ENCODE measurements at places on chromosomes 4 and X.

DNA sequence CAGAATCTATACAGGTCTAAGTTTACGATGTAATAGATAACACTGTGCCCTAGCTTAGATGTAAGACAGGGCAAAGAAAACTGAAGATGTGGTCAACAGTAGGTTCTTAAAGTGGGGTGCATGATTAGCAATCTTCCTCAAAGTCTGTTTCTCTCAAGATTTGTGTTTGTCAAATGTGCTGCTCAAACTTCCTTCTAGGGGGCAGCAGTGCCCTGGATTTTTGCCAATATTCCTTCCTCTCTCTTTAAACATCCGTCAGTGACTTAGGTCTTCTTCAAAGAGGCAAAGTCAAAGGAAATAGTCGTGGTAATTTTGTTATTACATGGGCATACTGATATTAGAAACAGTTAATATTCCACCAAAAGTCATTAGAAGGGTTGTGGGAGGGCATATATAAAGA, 4.2 kb upstream of the PDHA2 start:
- DNase-seq, result no peak

DNA sequence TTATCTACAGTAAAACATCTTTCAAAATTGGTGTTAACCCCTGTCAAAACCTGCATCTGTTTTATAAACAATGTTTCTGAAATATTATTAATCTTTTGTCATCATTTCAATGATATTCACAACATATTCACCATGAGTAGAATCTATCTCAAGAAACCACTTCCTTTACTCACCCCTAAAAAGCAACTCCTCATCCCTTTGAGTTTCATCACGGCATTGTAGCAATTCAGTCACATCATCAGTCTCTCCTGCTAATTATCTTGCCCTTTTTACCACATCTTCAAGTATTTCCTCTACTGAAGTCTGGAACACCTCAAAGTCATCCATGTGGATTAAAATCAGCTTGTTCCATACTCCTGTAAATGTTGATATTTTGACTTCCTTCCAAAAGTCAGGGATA, 415.3 kb upstream of the TECRL start:
- DNase-seq, result no peak

DNA sequence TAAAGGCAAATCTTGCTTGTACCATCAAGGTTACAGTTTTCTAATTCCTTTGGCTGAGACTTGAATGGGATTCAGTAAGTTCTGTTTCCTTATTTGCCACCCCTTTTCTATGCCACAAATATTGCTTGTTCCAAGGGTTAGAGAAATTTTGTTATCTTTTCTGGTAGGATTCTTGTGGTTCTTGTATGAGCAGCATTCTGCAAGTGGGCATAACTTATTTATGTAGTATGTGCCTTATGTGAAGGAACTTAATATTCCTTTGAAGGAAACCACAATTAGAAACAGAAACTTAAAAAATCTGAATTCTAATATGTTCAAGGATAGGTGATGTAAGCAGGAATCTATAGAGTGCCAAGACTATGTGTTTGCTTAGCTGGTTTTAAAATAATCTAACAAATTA, 53.1 kb upstream of the TSPAN5 start:
- DNase-seq, result no peak

- DNase-seq, result no peak
Measured at GRCh38 chr4:125838924-125839323, 524.2 kb downstream of the FAT4 start.

DNA sequence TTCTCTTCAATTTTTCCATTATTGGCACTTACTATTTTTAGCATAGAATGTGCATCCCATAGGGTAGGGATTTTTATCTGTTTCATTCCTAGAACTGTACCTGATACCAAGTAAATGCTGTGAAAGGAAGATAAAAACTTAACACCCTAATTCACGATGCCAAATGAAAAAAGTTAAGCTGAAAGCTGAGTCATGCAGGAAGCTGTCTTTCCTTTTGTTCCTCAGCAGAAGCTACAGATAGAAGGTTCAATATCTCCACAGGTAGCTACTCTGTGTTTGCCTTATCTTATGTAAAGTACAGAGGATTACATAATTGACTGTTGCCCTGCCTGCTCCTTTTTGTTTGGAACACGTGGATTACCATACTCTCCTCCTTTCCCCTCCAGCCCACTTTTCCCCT, 77.0 kb downstream of the LRP2BP start:
- no peak for DNase-seq

DNA sequence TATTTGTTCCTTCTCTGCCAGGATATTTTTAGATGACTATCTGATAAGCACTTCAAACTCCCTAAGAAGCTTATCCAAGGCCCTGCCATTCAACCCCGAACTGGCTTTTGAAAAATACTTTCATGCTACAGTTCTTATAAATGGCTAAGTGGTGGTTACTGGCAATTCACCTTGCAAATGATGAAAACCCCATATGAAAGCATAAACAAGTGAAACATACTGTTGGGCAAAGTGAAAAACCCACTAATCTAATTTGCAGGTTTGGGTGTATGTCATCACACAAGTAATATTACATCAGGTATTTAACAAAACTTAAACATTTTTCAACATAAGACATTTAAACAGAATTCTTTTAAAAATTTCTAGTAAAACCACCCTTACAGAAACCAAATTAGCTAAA, 31.1 kb downstream of the TAPT1 start:
- DNase-seq, result no peak

DNA sequence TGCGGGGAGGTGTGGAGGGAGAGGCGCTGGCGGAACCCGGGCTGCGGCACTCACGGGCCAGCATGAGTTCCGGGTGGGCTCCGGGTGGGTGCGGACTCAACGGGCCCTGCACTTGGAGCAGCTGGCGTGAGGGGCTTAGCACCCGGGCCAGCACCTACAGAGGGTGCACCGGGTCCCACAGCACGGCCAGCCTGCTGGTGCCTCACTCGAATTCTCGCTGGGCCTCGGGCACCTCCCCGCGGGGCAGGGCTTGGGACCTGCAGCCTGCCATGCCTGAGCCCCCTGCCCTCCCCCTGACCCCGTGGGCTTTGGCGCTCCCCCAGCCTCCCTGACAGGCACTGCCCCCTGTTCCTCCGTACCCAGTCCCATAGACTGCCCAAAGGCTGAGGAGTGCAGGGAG, 10.8 kb upstream of the CAMK2D start:
- no peak for DNase-seq

DNA sequence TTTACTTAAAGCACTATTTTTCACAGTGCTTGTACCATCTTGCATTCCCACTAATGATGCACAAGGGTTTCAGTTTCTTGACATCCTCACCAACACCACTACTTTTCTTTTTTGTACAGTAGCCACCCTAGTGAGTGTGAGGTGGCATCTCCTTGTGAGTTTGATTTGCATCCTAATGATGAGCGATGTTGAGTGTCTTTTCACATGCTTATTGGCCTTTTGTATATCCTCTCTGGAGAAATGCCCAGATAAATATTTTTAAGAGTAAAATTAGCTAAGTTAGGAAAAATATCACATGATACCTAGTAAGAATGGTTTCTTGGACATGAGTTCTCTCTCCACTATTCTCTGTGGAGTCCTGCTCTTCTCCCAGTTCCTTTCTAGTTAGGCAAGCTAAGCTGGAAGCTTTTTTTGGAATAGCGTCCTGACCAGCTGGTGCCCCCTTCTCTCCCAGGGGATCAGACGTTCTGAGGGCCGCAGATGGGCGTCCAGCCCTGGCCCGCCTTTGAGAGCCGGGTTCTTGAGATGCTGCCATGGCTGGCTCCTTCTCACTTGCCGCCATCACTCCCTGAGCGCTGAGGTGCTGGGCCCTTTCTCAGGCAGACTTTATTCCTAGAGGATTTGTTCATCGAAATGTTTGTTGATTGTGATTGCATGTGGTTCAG, 132.1 kb downstream of the ARHGAP10 start:
- no peak for DNase-seq

- DNase-seq, result no peak
Measured at GRCh38 chr4:47238667-47239066, 207.3 kb downstream of the GABRB1 start.

DNA sequence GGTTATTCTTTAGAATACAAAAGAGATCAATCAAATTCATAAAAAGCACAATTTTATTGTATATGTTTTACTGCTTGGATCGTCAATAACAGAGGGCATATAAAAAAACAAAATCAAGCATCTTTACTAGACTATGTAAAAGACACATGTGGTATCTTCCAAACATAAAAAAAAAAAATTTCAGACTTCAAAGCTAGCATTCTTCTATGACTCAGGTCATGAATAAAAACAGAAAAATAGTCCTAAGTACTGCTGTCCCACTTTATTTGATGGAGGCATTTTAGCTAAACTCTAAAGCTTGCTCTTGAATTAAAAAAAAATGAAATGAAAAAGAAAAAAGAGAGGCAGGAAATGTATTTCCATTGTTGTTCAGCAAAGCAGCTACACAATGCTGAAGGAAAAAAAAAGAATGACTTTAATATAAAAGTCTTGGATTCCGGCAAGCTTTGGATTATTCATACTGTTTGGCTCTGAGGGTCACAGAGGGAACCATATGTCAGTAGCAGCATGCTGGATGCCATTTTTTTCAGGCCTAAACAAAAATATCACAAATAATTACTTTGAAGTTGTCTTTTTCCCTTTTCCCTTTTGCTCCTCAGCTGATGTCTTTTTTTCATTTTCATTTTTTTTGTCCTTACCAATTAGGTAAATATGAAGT, 249.1 kb upstream of the DIAPH2 start:
- no peak for DNase-seq

DNA sequence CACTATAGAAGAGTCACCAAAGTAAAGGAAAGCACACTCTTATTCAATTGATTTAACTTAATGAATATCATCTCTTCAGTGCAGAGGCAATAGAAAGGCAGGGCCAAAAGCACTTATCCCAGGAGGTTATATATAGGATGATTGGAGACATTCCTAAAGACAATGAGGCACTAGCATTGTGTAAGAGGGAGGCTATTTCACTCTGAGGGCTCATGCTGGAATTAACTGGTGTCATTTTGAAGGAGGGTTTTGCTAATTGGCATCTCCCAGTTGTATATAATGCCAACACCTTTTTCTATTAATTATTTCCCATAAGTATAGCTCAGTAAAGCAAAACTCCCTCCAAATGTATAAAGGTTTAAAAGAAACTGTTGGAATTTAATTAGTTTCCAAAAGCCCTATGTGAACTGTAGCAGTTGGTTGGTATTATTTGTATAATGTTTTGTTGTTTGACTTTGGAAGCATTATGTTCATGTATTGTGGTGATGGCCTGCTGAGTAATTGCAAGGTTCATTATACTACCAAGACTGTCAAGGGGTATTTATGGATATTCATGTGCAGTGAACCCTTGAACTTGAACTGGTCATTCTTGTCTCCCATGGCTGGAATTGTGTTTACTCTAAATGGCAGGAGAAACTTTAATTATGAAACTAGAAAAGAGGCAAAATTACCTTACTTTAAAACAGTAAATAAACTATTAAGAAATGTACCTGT, 270.3 kb downstream of the BMPR1B start:
- DNase-seq, result no peak

GRCh38 chrX:141133272-141133671, 43.7 kb downstream of the LDOC1 start:
- no peak for DNase-seq

DNA sequence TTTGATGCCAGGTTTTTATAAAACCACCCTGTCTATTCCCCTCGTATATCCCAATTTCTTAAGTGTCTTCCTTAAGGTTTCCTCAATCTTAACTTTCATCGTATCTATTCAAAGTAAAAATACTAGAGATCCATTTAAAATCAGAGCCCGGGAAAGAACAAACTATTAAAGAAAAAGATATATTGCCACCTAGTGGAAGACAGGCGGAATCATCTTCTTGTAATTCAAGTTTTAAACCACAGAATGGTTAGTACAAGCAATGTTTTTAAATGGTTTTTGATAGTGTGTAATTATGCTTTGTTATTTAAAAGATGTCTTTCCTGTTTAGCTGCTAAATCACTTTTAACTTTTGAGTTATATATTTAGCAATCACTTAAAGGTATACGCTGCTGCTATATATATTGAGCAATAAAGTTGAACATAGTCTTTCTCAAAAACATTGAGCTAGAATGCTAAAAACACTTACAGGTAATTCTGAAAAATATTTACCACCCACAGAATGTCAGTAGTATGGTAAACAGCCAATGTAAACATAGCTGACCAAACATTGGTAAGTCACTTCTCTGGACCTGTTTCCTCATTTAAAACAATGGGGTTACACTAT, 18.2 kb downstream of the PRDM8 start:
- DNase-seq, result no peak

DNA sequence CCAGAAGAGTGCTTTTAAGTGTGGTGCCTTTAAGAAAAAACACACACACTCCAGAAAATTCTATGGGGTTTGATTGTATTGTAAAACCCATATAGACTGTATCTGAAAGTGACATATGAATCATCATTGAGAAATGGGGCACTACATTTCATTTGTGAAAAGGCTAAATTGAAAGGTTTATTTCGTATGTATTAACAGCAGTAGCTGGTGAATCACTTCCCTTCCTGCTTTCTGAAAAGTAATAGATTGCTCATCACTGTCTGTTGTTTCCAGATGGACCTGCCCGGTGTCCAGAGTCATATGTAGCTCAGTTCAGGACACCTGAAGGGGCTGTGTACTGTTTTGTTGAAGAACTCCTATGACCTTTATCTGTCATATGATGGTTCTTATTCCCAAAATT, 28.1 kb upstream of the HPRT1 start:
- DNase-seq, result no peak

- no peak for DNase-seq
Measured at GRCh38 chrX:128623361-128623760, 571.2 kb upstream of the ACTRT1 start.
